Right ventricle myocardium inferior (tissue), 1 donor: ENCODE measurements at places on chromosomes 2 and 18.
A peak's percentile ranks its signal among the peaks of the same experiment; 100 is the strongest.

- no peak for DNase-seq
These were observed 780.6 kb downstream of the TSN start for GRCh38 chr2:122535960-122536505.

DNA sequence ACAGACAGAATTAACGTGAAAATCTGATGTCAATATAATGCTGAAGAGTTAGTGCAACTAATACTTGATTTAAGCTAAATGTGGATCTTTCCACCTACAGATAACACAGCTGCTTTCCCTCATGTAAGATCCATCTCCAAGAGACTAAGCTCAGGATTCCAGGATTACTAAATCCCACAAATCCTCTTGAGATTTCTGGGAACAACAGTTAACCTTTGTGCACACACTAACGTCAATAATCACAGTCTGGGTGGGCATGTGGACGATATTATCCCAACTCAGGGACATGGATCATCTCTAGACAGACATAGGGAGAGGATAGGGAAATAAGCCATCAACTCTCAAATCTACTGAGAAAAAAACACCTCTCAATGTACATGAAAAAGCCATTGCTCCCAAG, 432.6 kb downstream of the SATB2 start:
- DNase-seq = no peak

DNA sequence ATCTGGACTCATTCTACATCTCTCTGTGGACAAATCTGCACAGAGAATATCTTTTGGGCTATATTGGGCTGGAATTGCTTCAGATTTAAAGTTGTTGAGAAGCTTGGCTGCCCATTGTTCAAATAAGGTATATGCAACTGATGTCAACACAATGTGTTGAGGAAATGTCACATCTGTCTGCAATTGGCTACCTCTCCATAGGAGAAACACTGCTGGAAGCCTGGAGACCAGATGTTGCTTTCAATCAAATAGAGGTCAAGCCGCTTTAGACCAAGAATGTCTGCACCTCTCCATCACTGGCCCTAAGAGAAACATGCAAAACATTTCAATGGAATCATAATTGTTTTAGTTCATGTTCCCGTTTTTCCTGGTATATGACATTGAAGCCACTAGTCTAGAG, 720.2 kb downstream of the SLC4A3 start:
- no peak for DNase-seq

DNA sequence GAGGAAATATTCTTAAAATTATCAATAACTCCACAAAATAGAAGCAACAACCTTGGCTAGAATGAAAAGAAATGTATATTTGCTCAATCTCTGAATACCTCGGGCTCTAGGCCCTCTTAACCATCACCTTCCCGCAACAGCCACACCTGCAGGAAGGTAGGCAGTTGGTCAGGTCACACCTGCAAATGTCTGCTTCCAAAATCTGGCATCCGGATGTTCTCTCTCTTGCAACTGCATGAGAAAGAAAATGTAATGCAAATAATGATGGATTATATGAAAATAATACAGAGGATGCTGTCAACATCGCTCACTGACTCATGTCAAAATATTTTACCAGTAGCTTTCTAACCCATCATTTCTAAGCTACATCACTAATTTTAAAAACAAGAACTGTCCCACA, 148.3 kb downstream of the SATB2 start:
- no peak for DNase-seq

DNA sequence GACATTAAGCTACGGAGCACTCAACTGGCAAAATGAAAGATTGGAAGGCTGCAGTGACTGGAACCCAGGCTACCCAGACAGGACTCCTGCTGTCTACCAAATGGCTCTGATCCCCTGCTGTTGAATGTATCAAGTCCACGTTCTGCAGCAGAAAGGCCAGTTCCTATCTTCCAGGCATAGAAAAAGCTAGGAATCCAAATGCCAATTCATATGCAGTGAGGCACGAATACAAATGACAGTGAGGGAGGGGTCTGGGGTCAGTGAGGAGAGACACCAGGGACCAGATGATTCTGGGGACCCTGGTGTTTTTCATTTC, 5.3 kb downstream of the NRP2 start:
- no peak for DNase-seq

GRCh38 chr2:191363267-191363666, 118.1 kb downstream of the MYO1B start:
- no peak for DNase-seq

- no peak for DNase-seq
These were observed 40.2 kb downstream of the SLC14A1 start for GRCh38 chr18:45764000-45764686.

GRCh38 chr2:43129676-43130547, 96.5 kb downstream of the ZFP36L2 start:
- peak; percentile 80 for DNase-seq

DNA sequence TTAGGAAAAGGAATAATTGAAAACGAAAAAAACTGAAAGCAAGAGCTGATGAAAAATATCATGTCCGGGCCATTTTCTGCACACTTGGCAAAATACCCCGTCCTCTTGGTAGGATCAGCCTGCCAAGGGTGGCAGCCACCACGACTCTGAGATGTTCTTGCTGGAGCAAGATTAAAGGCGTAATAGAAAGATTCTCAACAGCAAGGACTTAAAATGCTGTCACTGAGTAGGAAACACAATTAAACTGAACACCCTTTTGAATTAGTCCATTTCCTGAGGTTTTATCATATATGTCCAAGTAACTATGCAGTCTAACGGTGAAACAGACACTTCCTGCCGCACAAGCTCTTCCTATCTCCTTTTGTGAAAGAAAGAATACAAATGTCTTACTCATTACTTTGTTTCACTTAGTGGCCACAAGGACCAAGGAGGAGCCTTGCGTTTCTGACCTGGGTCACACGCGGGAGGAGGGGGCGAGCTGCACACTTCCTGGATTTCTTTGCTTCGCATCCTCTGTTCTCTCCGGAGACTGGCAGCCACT, 222.7 kb downstream of the PIEZO2 start:
- no peak for DNase-seq

GRCh38 chr18:55934821-55935220, 346.8 kb upstream of the TCF4 start:
- DNase-seq = no peak

GRCh38 chr2:240238786-240239185, 98.3 kb upstream of the OTOS start:
- no peak for DNase-seq

DNA sequence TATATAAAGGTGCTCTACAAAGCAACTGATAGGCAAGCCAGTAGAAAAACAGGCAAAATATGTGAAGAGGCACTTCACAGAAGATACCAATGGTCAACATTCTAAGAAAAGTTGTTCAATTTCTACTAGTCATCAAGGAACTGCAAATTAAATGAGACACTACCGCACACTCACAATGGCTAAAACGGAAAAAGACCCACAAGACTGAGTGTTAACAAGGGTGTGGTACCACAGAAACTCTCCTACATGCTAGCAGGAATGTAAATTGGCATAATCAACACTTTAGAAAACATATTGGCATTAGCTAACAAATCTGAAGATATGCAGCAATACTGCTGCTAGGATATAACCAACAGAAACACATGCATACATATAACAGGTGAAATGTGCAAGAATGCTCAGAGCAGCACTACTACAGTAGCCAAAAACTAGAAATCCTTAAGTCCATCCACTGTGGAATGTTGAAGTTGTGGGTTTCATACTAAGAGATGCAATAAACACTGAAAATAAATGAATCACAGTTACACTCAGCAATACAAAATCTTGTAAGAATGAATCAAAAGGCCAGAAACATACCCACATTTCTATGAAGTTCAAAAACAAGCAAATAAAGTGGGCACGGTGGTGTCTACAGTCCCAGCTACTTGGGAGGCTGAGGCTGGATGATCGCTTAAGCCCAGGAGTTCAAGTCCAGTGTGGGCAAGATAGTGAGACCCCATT, 9.2 kb downstream of the RNU4ATAC start:
- no peak for DNase-seq
